Naive thymus-derived CD8-positive, alpha-beta T cell (primary cell): ENCODE measurements at places on chromosomes 7 and 10. TPM values are rescaled to one million over a fixed set of nuclear protein-coding genes. Genes with fewer than 3 reads are reported as not detected.

EN2 gene
- total RNA-seq, result not detected

ACBD7 gene
- 1.2 TPM for total RNA-seq

FOXL3 gene
- not detected for total RNA-seq

SEMA4G gene
- total RNA-seq, result 1.6 TPM

HOXA5 gene
- not detected for total RNA-seq

INHBA gene
- not detected for total RNA-seq

PIK3AP1 gene
- 5.2 TPM for total RNA-seq

- H3K27me3 ChIP-seq, result no peaks in the 10 kb centered on the region
- H3K4me1 ChIP-seq, result peaks cover 11% of the 10 kb centered on the region
- no peak overlapping the region for H3K27ac ChIP-seq
- H3K4me3 ChIP-seq, result no peak overlapping the region
- H3K36me3 ChIP-seq, result no peaks in the 10 kb centered on the region
- no peak for DNase-seq
Observed at GRCh38 chr10:92149261-92149660, 141.6 kb downstream of the CPEB3 start.

DNA sequence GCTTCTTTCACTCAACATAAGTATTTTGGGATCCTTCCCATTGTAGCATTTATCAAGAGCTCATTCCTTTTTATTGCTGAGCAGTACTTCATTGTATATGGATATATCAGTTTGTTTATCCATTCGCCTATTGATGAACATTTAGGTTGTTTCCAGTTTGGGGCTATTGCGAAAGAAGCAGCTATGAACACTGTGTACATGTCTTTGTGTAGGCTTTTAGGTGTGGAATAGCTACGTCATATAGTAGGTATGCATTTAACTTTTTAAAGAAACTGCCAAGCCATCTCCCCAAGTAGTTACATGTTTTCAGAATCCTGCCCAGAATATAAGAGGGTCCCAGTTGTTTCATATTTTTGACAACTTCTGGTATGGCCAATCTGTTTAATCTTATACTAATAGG, 468.1 kb downstream of the IPMK start:
- H3K27me3 ChIP-seq, result no peaks in the 10 kb centered on the region
- DNase-seq, result no peak

GRCh38 chr10:12531305-12532220, 182.2 kb downstream of the CAMK1D start:
- peaks cover 14% of the 10 kb centered on the region for H3K4me1 ChIP-seq
- H3K27me3 ChIP-seq, result no peaks in the 10 kb centered on the region
- no peak overlapping the region for H3K27ac ChIP-seq
- H3K4me3 ChIP-seq, result no peak overlapping the region

GRCh38 chr10:33509231-33509831, 174.9 kb upstream of the NRP1 start:
- no peaks in the 10 kb centered on the region for H3K4me1 ChIP-seq
- DNase-seq, result no peak
- H3K27ac ChIP-seq, result no peak overlapping the region
- no peaks in the 10 kb centered on the region for H3K36me3 ChIP-seq

- H3K4me1 ChIP-seq, result no peaks in the 10 kb centered on the region
- no peak for DNase-seq
- H3K27me3 ChIP-seq, result no peaks in the 10 kb centered on the region
- H3K36me3 ChIP-seq, result no peaks in the 10 kb centered on the region
- H3K4me3 ChIP-seq, result no peak overlapping the region
Observed at GRCh38 chr10:73717556-73717955, 19.6 kb upstream of the AGAP5 start.

DNA sequence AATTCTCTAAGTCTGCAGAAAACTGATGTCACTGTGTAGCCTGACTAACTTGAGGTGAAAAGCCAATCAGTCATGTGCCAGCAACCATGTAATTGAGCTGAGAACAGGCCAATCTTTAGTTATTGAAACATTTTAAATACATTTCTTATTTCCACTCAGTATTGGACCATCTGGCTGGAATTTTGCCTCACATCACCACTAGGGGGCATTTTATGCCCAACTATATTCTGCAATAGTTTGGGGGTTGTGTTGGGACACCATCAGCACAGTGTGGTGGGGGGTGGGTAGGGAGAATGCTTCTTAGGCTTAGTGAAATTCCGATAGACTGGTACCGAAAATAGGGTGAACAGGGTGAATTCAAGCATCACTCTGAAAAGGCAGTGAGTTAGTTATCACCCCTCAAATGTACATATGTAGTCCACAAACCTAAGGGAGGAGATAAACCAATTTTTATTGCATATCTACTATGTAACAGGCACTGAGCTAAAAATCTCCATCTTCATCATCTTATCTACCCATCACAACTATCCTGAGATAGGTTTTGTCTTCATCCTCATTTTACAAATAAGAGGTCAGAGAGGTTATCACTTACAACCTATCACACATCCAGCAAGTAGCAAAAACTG, 17.8 kb downstream of the NPSR1 start:
- no peaks in the 10 kb centered on the region for H3K4me1 ChIP-seq
- no peak overlapping the region for H3K27ac ChIP-seq
- no peaks in the 10 kb centered on the region for H3K36me3 ChIP-seq
- no peak overlapping the region for H3K4me3 ChIP-seq
- no peaks in the 10 kb centered on the region for H3K27me3 ChIP-seq
- no peak for DNase-seq

GRCh38 chr10:33279811-33280602, 54.5 kb downstream of the NRP1 start:
- H3K27me3 ChIP-seq, result peaks cover 4% of the 10 kb centered on the region
- no peaks in the 10 kb centered on the region for H3K4me1 ChIP-seq
- H3K4me3 ChIP-seq, result no peak overlapping the region
- no peaks in the 10 kb centered on the region for H3K36me3 ChIP-seq
- DNase-seq, result no peak

- no peaks in the 10 kb centered on the region for H3K4me1 ChIP-seq
- no peak for DNase-seq
- no peak overlapping the region for H3K4me3 ChIP-seq
Observed at GRCh38 chr10:34908481-34908880, 93.4 kb upstream of the PARD3 start.

GRCh38 chr10:110903280-110904278, 15.4 kb downstream of the BBIP1 start:
- peaks cover 18% of the 10 kb centered on the region for H3K4me1 ChIP-seq
- no peaks in the 10 kb centered on the region for H3K27me3 ChIP-seq
- H3K36me3 ChIP-seq, result peaks cover 65% of the 10 kb centered on the region
- H3K27ac ChIP-seq, result peak overlapping the region; percentile 75

- H3K36me3 ChIP-seq, result peaks cover 3% of the 10 kb centered on the region
- no peak overlapping the region for H3K4me3 ChIP-seq
- no peak overlapping the region for H3K27ac ChIP-seq
Observed at GRCh38 chr7:36295090-36295489, 94.6 kb upstream of the ANLN start.

DNA sequence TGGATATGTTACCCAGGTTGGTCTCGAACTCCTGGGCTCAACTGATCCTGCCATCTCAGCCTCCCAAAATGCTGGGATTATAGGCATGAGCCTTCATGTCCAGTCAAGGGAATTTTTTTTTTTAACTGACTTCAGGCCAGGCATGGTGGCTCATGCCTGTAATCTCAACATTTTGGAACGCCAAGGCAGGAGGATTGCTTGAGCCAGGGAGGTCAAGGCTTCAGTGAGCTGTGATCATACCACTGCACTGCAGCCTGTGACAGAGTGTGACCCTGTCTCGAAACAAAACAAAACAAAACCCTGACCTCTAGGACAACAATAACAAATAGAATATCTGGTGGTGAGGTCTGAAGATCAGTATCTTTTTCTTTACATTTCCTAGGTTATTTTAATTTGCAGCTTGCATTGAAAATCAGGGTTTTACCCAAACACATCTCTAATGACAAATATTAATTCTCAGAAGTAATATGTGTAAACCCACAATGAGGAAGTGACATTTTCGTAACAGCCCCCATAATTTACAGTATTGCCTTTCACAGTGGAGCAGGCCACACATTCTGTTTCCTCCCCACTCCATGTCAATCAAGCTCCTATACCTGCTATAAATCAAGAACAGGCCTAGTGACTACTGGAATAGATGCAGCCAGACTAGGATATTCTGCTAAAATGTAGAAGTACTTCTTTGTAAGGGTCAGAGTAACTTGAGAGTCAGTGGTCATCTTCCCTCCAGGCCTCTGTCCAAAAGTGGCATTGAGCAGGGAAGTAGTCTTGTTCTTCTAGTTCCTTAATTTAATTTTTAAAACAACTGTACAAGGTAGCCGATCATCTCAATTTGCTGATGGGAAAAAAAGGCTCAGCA, 43.3 kb upstream of the ECHDC3 start:
- no peak for DNase-seq
- no peaks in the 10 kb centered on the region for H3K36me3 ChIP-seq
- H3K27me3 ChIP-seq, result no peaks in the 10 kb centered on the region
- peaks cover 10% of the 10 kb centered on the region for H3K4me1 ChIP-seq
